ENCODE measurements at places on chromosomes 4 and X. TPM values are rescaled to one million over a fixed set of nuclear protein-coding genes. Genes with fewer than 3 reads are reported as not detected.

DNA sequence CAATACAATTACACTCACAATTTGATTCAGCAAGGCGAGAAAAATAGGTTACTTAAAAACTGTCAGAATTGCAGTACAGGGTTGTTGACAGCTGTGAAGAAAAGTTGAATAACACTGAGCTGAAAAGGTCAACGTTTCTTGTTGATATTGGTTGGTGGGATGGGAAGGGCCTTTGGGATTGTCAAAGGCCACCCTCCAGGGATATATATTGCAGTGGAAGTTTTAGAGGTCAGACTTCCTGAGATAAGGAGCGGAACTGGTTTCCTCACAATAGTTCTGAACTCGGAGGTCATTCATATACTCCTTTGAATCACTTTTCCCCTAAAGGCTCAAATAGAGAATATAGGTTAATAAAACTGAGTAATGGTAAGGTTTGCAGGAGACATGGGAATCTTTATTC, 417.2 kb downstream of the RAPGEF2 start:
- no peak for DNase-seq
- H3K36me3 ChIP-seq = no peaks in the 10 kb centered on the region
- no peaks in the 10 kb centered on the region for H3K27me3 ChIP-seq
- H3K4me1 ChIP-seq = no peaks in the 10 kb centered on the region
- no peak overlapping the region for H3K27ac ChIP-seq
- H3K4me3 ChIP-seq = no peak overlapping the region

GRCh38 chr4:154658680-154659405, 46.4 kb upstream of the FGG start:
- H3K27ac ChIP-seq = no peak overlapping the region
- H3K4me1 ChIP-seq = no peaks in the 10 kb centered on the region

DNA sequence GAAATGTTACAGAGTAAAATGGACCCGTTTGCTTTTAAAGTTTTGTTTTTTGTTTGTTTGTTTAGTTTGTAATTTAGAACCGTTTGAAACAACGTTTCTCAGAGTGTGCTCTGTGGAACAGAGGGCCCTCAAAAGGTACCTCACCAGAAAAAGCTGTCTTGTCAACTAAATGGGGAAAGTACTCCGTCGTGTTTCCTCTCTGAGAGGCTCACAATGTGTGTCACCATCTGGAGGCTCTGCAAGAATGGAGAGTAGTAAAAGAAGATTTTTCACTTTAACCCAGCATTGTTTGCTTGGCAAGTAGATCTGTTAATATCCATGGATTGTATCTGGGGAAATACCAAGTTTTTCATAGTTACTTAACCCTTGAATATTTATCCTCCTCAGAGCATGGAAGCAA, 1.5 kb upstream of the ENPEP start:
- H3K36me3 ChIP-seq = no peaks in the 10 kb centered on the region
- no peak for DNase-seq
- no peaks in the 10 kb centered on the region for H3K27me3 ChIP-seq

CLIC2 gene
- total RNA-seq = 18.4 TPM

DNA sequence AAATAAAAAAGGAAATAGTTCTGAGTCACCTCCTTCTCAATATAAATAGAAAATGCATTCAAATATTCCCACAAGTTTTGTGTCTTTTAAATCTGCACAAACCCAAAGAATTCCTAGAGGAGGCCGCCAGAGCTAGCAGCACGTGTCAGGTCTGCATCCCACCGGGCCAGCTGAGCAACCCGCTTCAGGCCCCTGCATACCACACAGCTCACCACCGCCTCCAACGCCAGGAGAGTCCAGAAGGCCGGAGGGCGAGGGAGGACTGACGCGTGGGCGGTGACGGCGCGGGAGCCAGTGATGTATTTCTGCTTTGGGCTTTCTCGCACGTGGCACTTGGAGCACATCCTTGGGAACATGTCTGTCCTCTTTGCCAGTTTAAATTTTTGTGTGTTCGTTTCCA, 61.9 kb upstream of the CLDN34 start:
- H3K27ac ChIP-seq = no peak overlapping the region
- H3K4me3 ChIP-seq = no peak overlapping the region
- no peaks in the 10 kb centered on the region for H3K36me3 ChIP-seq
- peaks cover 14% of the 10 kb centered on the region for H3K27me3 ChIP-seq
- DNase-seq = no peak
- H3K4me1 ChIP-seq = no peaks in the 10 kb centered on the region

FGB gene
- total RNA-seq = 3.9 TPM

- H3K27me3 ChIP-seq = no peaks in the 10 kb centered on the region
- H3K4me3 ChIP-seq = no peak overlapping the region
- no peaks in the 10 kb centered on the region for H3K4me1 ChIP-seq
- no peaks in the 10 kb centered on the region for H3K36me3 ChIP-seq
- no peak for DNase-seq
- peak overlapping the region; percentile 0 for H3K27ac ChIP-seq
Measured at GRCh38 chr4:185932491-185932890, 120.5 kb upstream of the SORBS2 start.

OTC gene
- total RNA-seq = 1.4 TPM

CT45A10 gene
- total RNA-seq = not detected

- H3K4me1 ChIP-seq = no peaks in the 10 kb centered on the region
- H3K36me3 ChIP-seq = no peaks in the 10 kb centered on the region
- DNase-seq = no peak
- no peaks in the 10 kb centered on the region for H3K27me3 ChIP-seq
Measured at GRCh38 chr4:22187203-22187820, 238.7 kb upstream of the KCNIP4 start.

DNA sequence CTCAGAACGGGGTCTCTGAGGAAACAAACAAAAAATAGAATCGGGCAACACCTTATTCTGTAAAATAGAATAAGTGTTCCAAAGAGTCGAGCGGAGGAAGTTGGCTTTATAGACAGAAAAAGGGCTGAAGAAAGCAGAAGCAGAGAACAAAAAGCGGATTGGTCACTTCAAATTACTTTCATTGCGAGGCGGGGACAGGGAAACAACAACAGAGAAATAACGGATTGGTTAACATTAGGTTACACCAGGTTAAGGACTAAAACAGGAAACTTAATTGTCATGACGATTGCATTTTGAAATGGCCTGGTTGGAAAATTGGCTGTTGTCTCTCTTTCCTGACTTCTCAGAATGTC, 433 bp upstream of the COQ2 start:
- no peak for DNase-seq
- H3K4me3 ChIP-seq = peak overlapping the region; percentile 88
- no peaks in the 10 kb centered on the region for H3K36me3 ChIP-seq
- no peaks in the 10 kb centered on the region for H3K4me1 ChIP-seq
- peak overlapping the region; percentile 90 for H3K27ac ChIP-seq

GRCh38 chrX:31423609-31424189, 351.9 kb upstream of the FTHL17 start:
- no peak overlapping the region for H3K27ac ChIP-seq
- DNase-seq = no peak
- H3K4me1 ChIP-seq = no peaks in the 10 kb centered on the region
- H3K27me3 ChIP-seq = no peaks in the 10 kb centered on the region
- H3K36me3 ChIP-seq = no peaks in the 10 kb centered on the region
- H3K4me3 ChIP-seq = no peak overlapping the region
